Lung (tissue), 17 donors: ENCODE measurements at places on chromosomes 7 and 10. TPM values are rescaled to one million over a fixed set of nuclear protein-coding genes. Genes with fewer than 3 reads are reported as not detected.

Gene GAD2
- not detected for polyA plus RNA-seq

Gene MRC1
- polyA plus RNA-seq: 47.8 TPM

Gene APBB1IP
- polyA plus RNA-seq: 33.5 TPM

Gene IFIT3
- polyA plus RNA-seq: 12.6 TPM

Gene INA
- 0.04 TPM for polyA plus RNA-seq

Gene PLXDC2
- polyA plus RNA-seq: 19.6 TPM

DNA sequence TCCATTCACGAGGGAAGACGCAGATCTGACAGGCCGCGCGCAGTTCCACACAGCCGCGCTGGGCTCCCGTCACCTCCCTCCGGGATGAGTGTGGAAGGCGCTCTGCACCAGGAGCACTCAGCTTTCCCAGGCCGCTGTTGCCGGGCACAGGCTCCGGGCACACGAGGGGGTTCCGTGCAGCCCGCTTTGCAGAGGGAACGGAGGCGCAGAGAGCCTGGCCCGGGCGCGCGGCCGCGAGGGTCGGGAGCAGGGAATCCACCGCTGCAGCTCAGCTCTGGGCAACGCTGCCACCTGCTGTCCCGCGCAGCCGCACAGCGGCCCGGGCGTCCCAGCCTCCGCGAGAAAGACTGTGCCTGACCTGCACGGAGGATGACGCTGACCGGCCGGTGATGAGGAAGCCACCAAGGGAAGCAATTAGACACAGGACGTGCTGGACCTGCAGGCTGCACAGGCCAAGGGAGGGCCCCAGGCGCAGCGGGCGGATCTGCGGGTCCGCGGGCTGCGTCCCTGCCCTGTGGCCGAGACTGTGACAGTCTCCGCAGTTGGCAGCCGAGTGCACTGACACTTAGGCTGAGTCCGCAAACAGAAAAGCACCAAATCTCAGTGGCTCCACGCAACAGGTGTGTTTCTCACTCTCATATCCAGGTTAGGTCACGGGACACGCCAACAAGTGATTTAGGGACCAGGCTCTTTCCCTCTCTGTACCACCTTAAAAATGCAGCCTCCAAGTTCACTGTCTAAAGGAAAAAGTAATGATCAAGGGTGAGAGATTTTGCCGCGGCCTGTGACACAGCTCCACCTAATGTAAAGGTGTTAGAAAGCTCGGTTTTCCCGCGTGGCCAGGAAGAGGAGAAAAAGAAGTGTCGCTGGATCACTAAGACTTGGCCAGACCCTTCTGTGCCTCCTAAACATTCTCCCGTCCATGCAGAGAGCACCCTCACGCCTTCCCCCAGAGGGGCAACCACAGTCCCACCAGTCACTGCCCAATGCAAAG, 94.5 kb downstream of the SEC61G start:
- peak; percentile 34 for DNase-seq

GRCh38 chr10:116385311-116385710, 42.3 kb upstream of the PNLIPRP3 start:
- DNase-seq: no peak

GRCh38 chr10:111872591-111872990, 311.0 kb downstream of the GPAM start:
- DNase-seq: no peak

GRCh38 chr7:5694221-5694754, 87.2 kb downstream of the RNF216 start:
- no peak for DNase-seq

DNA sequence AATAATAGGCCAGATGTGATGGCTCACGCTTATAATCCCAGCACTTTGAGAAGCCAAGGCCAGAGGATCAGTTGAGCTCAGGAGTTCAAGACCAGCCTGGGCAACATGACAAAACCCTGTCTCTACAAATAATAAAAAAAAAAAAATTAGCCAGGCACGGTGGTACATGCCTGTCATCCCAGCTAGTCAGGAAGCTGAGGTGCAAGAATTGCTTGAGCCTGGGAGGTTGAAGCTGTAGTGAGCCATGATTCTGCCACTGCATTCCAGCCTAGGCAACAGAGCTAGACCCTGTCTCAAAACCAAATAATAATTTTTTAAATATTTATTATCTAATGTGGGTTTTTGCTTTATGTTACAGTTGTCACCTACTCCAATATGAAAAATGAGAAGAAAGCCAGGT, 178.9 kb downstream of the ADK start:
- no peak for DNase-seq

GRCh38 chr7:132799081-132799413, 222.8 kb upstream of the PLXNA4 start:
- no peak for DNase-seq
